H9 (cell line): ENCODE measurements at places on chromosomes 3 and 15.

DNA sequence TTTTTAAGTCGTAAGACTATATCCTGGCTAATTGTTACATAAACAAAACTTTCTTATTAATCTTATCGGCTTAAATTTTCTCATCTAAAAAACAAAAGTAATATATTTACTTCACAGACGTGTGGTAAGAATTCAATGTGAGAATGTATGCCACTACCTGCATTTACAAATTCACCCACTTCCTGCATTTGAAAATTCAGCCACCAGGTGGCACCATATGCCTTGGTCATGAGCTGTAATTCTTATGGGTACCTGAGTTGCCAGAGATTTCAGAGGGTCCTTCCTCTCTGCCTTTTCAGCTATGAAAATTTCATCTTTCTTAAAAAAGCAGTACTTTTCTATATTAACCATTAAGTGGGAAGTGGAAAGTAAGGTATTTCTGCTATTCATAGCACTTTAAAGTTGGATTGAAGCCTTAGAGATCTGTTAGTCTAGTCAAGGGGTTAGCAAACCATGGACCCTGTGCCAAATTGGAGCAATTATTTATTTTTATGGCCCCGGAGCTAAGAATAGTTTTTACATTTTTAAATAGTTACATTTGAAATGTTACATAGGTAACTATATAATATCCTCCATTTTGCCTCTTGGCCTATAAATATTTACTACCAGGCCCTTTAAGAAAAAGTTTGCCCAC is 127.8 kb downstream of the HCN4 start:
- DNase-seq = peak; percentile 64

GRCh38 chr3:45509038-45509767 is 85.3 kb upstream of the LIMD1 start:
- peak; percentile 49 for DNase-seq

- DNase-seq = no peak
Observed at GRCh38 chr3:127749787-127750225, 72.5 kb downstream of the MGLL start.

DNA sequence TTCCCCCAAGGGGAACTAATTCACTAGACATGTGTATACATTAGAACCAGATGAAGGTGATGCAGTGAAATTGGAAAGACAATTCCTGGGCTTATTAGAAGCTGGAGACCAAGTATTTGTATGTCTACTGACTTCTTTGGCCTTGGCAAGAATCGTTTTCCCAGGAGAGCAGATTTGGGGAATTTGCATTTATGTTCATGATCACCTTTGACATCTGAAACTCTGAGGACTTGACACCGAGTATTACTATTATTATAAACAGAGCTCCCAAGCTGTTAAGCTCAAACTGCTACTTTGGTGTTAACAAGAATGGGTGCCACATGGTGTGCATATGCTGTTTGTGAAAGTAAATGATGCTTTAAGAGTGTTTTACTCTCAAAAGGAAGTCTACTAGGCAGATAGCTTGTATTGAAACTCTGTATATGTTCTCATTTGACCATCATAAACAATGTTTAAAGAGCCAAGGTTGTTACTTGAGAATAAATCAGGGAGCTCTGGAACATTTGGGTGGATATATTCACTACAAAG is 519.8 kb upstream of the GOLIM4 start:
- DNase-seq = no peak

- DNase-seq = no peak
Observed at GRCh38 chr3:185663929-185664328, 77.8 kb downstream of the SENP2 start.

DNA sequence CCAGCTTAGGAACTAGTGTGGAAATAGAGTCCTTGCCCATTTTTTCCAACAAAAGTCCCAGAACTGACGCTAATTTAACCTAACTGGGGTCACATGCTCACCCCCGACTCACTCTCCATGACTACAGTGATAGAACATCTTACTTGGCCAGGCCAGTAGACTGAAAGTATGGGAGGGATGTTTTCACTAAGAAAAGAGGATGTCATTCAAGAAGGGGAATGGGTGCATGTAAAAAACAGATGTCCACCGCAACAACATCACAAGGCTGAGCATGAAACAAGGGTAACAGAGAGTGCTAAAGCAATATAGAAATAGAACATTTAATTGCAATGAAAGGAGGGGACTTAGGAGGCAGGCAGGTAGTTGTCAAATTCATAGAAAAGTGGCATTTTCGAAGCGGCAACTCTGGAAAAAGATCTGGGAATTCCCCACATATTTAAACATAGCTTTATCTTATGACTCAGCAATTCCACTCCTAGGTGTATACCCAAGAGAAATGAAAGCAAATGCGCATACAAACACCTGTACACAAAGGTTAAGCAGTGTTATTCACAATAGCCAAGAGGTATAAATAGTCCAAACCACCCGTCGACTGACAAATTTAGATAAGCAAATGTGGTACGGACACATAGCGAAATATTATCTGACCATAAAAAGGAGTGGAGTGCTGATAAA is 41.1 kb upstream of the UBE2E2 start:
- no peak for DNase-seq
